Amniotic stem cell (primary cell): ENCODE measurements at places on chromosomes 3 and 15.

GRCh38 chr3:160780245-160780644 is 24.2 kb downstream of the PPM1L start:
- DNase-seq, result no peak

GRCh38 chr3:127699416-127700300 is 26.9 kb downstream of the ABTB1 start:
- DNase-seq, result no peak

DNA sequence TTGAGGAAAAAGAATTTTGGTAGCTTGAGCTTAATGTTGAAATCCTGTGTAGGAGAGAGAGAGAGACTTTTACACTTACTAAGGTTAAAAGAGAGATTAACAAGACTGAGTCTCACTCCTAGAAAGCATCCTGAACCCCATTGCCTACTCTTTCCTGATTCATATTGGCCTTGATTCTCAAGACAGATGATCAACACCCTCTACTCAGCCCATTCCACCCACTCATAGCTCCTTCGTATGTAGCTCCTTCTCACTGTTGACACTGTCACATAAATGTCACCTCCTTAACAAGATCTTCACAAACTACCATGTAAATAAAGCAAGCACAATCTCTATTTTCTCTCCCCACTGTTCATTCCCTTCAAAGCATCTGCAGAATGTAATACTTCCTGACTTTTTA is 574.6 kb upstream of the LMCD1 start:
- no peak for DNase-seq

- no peak for DNase-seq
Measured at GRCh38 chr3:40620151-40620550, 95.4 kb downstream of the ZNF621 start.

DNA sequence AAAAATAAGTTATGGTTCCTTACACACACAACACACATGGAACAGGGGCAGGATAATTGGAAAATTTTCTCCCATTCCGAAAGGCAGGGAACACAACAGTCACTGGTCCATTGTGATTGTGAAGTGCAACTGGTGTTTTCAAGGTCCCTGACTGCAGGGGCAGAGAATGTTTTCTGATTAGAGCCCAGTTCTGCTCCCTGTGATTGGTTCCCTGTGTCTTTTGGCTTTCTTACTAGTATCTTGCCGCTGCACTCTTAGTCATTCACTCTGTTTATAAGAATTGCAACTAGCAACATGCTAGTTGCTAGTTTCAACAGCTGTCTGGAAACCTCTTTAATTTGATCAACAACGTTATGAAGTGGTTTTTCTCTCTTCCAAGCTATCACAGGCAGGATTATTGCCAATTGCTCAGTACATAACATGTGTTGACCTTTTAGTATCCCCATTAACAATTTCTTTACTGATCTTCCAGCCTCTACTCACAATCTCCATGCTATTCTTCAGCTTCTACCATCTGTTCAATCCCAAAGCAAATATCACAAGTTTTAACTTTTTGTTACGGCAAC is 177.5 kb downstream of the EPHA6 start:
- no peak for DNase-seq

DNA sequence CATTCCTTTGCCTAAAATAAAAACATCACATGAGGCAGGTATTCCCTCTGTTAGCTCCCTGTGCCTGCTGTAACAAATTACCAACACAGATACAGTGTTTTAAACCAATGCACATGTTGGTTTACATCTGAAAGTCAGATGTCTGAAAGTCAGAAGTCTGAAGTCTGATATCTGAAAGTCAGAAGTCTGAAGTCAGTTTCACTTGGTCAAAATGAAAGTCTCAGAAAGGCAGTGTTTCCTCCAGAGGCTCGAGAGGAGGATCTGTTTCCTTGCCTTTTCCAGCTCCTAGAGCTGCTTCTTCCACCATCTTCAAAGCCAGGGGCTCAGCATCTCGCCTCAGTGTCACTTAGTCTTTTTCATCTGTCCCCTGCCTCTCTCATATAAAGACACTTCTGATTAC is 22.0 kb downstream of the SST start:
- no peak for DNase-seq

DNA sequence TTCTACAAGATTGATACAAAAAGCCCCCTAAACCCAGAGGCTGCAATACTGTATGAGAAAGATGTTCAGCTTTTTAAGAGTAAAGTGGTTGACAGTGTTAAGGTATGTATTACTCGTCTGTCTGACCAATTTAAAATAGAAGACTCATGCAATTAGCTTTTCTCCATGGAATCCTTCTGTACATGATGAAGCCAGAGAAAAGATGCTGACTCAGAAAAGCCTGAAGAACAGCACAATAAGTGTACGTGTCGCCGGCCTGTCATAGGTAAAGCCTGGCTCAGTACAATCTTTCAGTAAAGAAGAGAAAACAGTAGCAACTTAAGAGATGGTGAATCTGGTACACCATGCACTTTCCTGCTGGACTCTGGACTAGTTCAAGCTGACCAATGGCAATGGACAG is 16.4 kb downstream of the NEK4 start:
- no peak for DNase-seq

- DNase-seq, result no peak
Measured at GRCh38 chr3:108494906-108495531, 15.4 kb downstream of the MYH15 start.
